Natural killer cell (primary cell): ENCODE measurements at places on chromosomes 12 and 14. TPM values are rescaled to one million over a fixed set of nuclear protein-coding genes. Genes with fewer than 3 reads are reported as not detected.
A peak's percentile ranks its signal among the peaks of the same experiment; 100 is the strongest.

- H3K27me3 ChIP-seq = no peaks in the 10 kb centered on the region
- no peak for DNase-seq
- no peak overlapping the region for H3K27ac ChIP-seq
- H3K4me1 ChIP-seq = no peaks in the 10 kb centered on the region
- H3K36me3 ChIP-seq = no peaks in the 10 kb centered on the region
Observed at GRCh38 chr12:96521895-96522682, 32.7 kb downstream of the CFAP54 start.

- H3K4me1 ChIP-seq = peaks cover 28% of the 10 kb centered on the region
- no peak overlapping the region for H3K4me3 ChIP-seq
- no peaks in the 10 kb centered on the region for H3K36me3 ChIP-seq
- H3K27me3 ChIP-seq = no peaks in the 10 kb centered on the region
Observed at GRCh38 chr12:116594325-116595038, 35.3 kb downstream of the MAP1LC3B2 start.

GRCh38 chr12:110280392-110280778 lies 662 bp upstream of the ATP2A2 start:
- peak overlapping the region; percentile 67 for H3K27ac ChIP-seq
- peak overlapping the region; percentile 70 for H3K4me3 ChIP-seq
- H3K27me3 ChIP-seq = no peaks in the 10 kb centered on the region
- H3K4me1 ChIP-seq = peaks cover 12% of the 10 kb centered on the region
- peaks cover 11% of the 10 kb centered on the region for H3K36me3 ChIP-seq

- no peak overlapping the region for H3K4me3 ChIP-seq
- H3K4me1 ChIP-seq = no peaks in the 10 kb centered on the region
- H3K36me3 ChIP-seq = peaks cover 40% of the 10 kb centered on the region
Observed at GRCh38 chr12:50101663-50102062, 2.1 kb upstream of the GPD1 start.

DNA sequence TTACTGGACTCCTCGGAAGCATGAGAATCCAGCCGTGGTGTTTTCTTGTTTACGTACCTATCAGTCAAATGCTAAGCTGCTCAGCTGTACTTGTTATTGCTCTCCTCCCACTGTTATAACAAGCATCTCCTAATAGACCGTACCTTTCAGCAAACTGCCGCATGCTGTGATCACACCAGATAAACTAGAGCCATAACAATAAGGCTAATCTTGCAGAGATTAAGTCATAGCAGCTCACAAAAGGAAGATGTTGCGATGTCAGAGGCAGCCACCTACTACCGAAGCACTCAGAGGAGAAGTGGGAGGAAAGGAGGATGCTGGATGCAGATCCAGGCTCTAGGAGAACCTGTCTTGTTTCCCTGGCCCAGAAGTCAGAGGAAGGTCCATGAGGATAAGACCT lies 196.0 kb downstream of the GALC start:
- H3K4me3 ChIP-seq = no peak overlapping the region
- H3K36me3 ChIP-seq = no peaks in the 10 kb centered on the region
- no peak for DNase-seq
- no peaks in the 10 kb centered on the region for H3K4me1 ChIP-seq

GRCh38 chr12:2461645-2462044 lies 333.1 kb upstream of the FKBP4 start:
- peaks cover 4% of the 10 kb centered on the region for H3K4me1 ChIP-seq
- H3K36me3 ChIP-seq = no peaks in the 10 kb centered on the region
- no peak for DNase-seq
- H3K27me3 ChIP-seq = no peaks in the 10 kb centered on the region

DNA sequence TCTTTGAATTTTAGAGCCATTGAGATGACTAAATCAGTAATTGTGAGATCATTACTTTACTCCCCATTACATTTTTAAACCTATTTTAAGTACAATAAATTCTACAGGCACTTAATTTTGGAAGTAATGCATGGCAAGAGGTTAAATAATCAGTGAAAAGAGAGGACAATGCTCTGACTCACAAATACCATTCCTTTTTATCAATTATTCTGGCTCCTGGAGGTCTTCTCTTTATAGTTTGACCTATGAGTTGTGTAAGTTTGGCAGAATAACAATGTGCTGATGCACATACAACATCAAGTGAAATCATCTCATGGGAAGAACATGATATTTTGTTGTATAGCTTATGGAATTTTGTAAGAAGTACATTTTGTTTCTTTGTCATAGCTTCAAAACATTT lies 166.7 kb downstream of the TMTC3 start:
- no peak for DNase-seq
- H3K27me3 ChIP-seq = no peaks in the 10 kb centered on the region
- H3K27ac ChIP-seq = no peak overlapping the region

SLC2A13 gene
- total RNA-seq = 6.0 TPM
